ENCODE measurements at places on chromosomes 12 and 14. TPM values are rescaled to one million over a fixed set of nuclear protein-coding genes. Genes with fewer than 3 reads are reported as not detected.

GRCh38 chr12:33314223-33314622 is 125.4 kb downstream of the SYT10 start:
- DNase-seq = no peak

DNA sequence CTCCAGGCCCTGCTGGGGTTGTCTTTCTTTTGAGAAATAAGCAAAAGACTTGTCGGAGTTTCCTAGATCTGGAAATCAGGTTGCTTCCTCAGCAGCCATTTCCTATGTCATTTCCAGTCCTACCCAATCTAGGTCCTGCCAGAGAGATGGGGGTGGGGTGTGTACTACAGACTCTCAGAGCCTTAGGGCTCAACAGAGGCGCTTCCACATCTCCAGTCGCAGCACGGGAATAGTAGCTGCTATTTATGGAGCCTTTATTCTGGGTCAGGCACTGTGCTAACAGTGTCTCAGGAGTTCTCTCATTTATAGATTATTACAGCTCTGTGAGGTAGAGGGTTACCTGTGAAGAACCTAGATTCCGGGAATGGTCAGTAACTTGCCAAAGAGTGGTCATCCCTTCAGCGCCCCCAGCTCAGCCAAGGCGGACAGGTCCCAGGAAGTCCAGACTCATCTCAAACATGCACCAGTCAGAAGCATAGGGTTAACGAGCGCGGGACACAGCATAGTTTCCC is 21.9 kb downstream of the DHRS2 start:
- DNase-seq = no peak

GRCh38 chr14:35897616-35898111 is 71.5 kb downstream of the BRMS1L start:
- no peak for DNase-seq

GRCh38 chr14:60303745-60304144 is 54.7 kb downstream of the PPM1A start:
- no peak for DNase-seq

DNA sequence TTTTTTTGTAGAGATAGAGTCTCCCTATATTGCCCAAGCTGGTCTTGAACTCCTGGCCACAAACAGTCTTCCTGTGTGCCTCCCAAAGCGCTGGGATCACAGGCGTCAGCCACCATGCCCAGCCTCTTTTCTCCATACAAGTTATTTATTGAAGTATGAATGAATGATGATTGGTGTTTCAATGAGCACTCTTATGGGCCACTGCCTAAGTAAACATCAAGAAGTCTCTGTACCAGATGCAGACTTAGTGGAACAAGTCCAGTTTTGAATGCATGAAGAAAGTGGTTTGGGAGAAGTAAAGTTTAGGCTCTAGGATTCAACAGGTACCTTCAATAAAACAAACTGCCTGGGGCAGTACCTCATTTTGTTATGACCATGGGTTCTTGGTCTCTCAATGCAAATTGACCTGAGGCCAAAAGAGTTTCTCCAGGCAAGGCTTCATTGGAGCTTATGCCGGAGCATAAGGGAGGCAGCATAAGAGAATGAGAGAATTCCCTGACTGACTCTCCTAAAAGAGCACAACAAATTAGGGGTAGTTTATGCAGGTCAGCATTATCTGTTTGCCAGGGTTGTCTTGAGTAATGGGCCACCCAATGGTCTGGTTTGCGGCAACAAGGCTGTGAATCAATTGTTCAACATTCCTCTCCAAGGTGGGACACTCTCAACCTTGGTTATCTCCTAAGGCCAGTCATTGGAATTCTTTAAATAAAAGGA is 1.1 kb upstream of the GMFB start:
- no peak for DNase-seq

GRCh38 chr12:65615118-65615517 is 209.2 kb upstream of the HMGA2 start:
- no peak for DNase-seq

- DNase-seq = no peak
Measured at GRCh38 chr12:127214186-127214585, 1052.8 kb upstream of the TMEM132C start.

DNA sequence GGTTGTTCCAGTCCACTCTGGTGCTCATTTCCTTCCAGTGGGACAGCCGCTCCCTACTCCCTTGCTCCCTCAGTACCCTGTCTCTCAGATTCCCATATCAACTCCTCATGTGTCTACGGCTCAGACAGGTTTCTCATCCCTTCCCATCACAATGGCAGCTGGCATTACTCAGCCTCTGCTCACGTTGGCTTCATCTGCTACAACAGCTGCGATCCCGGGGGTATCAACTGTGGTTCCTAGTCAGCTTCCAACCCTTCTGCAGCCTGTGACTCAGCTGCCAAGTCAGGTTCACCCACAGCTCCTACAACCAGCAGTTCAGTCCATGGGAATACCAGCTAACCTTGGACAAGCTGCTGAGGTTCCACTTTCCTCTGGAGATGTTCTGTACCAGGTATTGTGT is 69.9 kb downstream of the RAD52 start:
- DNase-seq = no peak

- no peak for DNase-seq
Measured at GRCh38 chr14:34776611-34777010, 62.2 kb upstream of the CFL2 start.

- DNase-seq = no peak
Measured at GRCh38 chr12:12741660-12742059, 24.5 kb downstream of the CDKN1B start.

DNA sequence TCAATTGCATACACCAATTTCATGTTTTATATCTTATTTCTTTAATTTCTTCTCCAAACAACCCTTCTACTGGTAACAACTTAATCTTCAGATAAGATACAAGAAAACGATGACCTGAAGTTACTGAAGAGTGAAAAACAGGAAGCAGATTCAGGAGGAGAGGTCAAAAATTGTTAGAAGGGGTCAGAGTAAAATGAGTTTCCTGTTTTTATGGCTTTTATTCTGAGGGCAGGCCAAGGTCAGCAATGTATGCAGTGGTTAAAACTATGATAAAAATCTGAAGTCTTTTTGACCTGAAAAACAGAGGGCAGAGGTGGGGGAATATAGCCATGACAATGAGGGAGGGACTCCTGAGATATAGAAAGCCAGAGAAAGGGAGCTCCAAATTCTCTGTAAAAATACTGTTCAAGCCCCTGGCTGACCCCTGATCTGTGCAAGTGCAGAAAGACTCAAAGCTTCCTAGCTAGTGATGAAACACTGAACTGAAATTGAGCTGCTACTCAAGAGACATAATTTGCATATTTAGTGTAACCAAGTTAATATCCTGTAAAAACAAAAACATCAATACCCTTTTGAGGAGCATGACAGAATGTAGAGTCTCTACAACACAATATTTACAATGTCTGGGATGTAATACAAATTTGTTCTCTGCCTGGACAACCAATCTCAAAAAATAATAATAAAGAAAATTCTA is 514.3 kb upstream of the SEL1L start:
- no peak for DNase-seq

- no peak for DNase-seq
Measured at GRCh38 chr12:9449181-9449580, 158.5 kb downstream of the KLRB1 start.

GRCh38 chr12:75792687-75793086 is 238.9 kb downstream of the PHLDA1 start:
- DNase-seq = no peak

DNA sequence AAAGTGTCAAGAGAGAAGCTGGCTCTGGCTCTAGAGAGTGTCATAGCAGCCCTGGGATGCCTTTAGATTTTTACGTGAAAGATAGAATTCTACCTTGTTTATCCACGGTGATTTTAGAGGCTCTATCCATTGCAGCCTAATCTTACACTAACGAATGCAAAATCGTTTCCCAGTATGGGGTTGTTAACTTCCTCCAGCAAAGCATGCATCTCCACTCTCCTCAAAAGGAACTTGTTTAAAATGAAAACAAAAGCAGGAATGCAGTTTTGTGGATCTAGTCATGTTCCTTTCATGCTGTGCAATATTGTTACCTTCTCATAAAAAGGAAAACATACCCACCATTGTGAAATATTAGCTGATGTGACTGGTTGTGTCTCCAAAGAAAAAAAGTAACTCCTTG is 88.4 kb downstream of the ANO2 start:
- no peak for DNase-seq

- DNase-seq = no peak
Measured at GRCh38 chr14:97267509-97267908, 470.3 kb downstream of the VRK1 start.

GRCh38 chr12:24996102-24996797 is 47.3 kb upstream of the BCAT1 start:
- DNase-seq = no peak

GRCh38 chr14:78157494-78158437 is 12.4 kb upstream of the NRXN3 start:
- no peak for DNase-seq

- DNase-seq = no peak
Measured at GRCh38 chr12:43988838-43989560, 153.1 kb downstream of the TMEM117 start.

DNA sequence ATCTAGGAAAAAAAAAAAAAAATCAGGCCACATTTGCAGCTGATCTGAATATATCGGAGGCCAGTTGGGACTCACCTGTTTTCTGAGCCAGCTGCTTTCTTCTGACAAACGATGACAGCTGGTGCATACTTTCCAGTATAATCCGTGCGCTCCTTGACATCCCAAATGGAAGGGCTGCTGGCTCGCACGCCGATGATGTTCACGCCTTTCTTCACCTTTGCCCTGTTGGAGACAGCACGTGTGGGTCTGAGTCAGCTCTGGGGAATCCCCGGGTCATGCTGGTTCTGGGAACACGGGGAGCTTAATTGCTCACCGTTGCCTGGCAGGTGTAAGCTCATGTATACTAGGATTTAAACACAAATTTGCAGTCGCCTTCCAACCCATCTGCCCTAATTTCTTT is 372.8 kb downstream of the TMEM132D start:
- DNase-seq = peak; percentile 33

DNA sequence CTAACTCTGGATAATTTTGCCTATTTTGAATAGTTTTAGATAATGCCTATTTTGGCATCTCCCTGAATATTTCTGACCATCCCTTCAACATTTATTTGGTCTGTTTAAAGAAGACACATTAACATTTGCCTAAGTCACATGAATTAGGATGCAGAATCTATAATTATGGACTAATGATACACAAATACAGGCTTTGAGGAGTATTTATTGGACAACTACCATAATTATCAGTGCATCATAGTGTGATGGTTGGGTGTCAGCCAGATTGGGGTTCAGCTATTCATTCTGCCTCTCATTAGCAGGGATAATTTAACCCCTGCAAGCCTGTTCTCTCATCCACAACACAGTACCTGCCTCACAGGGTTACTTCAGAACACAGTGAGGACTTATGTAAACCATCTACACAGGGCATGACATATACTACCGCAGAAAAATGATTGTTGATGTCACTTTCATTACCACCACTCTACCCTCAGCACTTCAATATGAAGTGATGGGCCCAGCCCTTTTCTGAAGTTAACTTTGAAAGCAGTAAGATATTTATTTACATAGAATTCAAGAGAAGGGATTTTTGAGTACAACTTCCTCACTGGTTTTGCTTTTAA is 14.4 kb downstream of the PRKCH start:
- DNase-seq = no peak

- DNase-seq = no peak
Measured at GRCh38 chr12:9741726-9742125, 8.8 kb upstream of the CLECL1 start.

- DNase-seq = peak; percentile 27
Measured at GRCh38 chr12:131830335-131830913, 2.2 kb downstream of the MMP17 start.

- no peak for DNase-seq
Measured at GRCh38 chr12:57474430-57474829, 5.2 kb downstream of the ARHGAP9 start.

DNA sequence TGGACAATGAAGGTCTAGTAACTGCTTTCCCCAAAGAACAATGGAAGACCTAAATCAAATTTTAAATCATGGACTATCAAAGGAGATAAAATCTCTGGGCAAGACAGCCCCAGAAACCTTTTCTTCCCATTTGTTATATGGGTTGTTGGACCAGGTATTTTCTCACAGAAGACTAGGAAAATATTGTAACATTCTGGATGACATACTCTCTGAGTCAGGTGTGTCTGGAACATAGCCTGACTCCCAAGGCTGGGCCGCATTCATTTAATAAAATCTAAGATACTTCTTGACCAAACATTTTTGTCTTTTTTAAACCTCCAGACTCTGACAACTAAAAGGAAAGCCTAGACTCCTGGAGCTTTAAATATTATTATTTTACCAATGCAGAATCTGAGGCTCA is 87.9 kb downstream of the ATP23 start:
- no peak for DNase-seq

DNA sequence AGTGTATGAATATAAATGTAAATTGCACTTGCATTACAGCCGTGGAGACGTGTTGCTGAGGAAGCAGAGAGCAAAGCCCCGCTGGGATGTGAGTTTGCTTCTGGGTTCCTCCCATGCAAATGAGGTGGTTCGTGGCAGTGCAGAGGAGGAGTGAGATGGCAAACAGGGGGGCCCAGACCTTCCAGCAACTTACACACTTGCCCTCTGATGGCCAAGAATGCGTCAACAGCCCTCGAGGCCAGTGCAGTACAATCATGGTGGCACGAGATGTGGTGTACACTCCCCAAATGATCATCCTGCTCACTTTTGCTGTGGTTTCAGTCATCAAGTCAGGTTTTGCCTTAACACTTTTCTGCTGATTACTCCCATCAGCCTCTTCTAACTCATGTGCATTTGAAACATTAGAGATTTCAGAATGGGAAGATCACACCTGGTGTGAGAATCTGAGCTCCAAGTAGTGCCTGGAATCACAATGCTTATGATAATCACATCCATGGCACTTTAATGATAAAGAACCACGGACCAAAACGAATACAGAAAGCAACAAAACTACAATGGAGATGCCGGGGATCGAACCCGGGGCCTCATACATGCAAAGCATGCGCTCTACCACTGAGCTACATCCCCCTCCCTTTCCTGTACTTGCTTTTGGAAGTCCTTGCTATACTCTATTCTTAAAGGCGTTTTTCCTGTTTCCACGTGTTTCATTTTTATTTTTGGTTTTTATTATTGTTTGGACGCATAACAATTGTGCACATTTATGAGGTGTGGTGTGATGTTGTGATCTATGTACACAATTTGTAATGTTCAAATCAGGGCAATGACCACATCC is 7.0 kb upstream of the UBC start:
- no peak for DNase-seq

DNA sequence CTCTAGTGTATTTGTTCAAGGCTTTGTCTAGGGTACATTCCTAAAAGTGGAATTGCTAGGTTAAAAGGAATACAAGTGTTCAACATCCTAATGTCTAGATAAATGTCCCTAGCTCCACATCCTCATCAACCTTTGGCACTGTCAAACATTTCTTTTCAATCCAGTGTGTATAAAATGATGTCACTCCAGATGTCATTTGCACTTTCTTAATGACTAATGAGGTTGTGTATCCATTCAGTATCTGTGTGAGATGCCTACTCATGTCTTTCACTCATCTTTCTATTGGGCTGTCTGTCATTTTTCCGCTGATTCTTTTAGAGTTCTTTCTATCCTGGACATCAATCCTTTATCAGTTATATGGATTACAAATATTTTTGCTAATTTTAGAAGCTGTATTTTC is 43.3 kb downstream of the ARMH4 start:
- DNase-seq = no peak

SIX6 gene
- total RNA-seq = not detected

IKZF4 gene
- 8.5 TPM for total RNA-seq

CLEC2D gene
- 17.2 TPM for total RNA-seq

DDIT3 gene
- 31.5 TPM for total RNA-seq

GLS2 gene
- total RNA-seq = 1.7 TPM

PLEK2 gene
- not detected for total RNA-seq

MUCL1 gene
- not detected for total RNA-seq

GAS2L3 gene
- total RNA-seq = 17.4 TPM

GPR65 gene
- 1.9 TPM for total RNA-seq
